ENCODE measurements at places on chromosomes 5 and 9. TPM values are rescaled to one million over a fixed set of nuclear protein-coding genes. Genes with fewer than 3 reads are reported as not detected.

DNA sequence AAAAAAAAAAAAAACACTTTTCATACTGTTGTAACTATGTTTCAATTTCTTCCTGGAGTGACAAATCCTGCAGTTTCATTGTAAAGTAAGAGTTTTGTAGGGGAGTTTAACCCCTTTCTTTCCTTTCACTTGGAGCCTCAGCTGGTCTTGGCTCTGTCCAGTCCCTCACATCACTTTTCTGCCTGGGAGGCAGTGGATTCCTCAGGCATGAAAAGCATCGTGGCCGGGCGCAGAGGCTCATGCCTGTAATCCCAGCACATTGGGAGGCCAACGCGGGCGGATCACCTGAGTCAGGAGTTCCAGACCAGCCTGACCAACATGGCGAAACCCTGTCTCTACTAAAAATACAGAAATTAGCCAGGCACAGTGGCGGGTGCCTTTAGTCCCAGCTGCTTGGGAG, 45.6 kb upstream of the MYO10 start:
- no peaks in the 10 kb centered on the region for H3K4me1 ChIP-seq
- H3K4me3 ChIP-seq = no peak overlapping the region
- H3K27ac ChIP-seq = no peak overlapping the region

The ENTPD2 gene
- not detected for polyA plus RNA-seq

The UNC5A gene
- not detected for polyA plus RNA-seq

DNA sequence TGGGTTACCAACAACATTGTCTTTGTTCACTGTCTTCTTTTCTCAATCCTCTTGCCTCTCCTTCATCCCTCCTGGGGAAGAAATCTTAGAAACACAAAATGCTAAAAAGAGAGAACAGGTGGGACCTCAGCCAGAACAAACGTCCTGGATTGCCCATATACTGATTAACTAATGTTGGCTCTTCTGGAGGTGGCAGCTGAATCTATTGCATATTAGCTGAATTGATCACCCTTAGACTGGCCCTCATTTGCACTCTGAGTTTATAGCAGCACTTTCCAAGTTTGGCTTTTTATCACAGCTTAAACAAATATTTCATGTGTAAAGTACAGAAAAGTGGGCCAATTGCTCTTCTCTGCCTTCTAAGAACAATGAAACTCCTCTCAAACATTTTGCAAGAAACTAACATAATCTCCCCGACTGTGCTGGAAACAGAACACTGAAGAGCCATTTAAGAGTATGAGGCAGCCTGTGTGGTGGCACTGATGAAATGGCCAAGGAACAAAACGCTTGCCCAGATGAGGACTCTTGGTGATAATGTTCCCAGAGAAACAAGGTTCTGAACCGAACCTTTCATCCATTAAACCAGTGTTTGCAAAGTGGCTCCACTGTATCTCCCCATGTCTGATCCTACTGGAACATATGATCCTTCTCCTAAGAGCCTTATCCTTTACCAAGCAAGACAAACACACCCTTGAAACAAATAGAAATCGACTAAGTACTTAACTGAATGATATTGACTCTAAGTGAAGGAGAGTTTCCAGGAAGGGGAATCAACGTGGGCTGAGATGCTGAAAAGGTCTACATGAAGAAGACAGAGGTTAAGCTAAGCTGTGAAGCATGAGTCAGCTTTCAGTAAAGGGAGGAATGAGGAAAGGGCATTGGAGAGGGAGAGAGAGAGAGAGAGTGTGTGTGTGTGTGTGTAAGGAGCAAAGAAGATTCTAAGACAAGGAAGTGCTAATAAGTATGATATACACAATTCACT, 83.2 kb upstream of the LIFR start:
- no peak for DNase-seq
- H3K36me3 ChIP-seq = no peaks in the 10 kb centered on the region
- H3K4me1 ChIP-seq = no peaks in the 10 kb centered on the region

DNA sequence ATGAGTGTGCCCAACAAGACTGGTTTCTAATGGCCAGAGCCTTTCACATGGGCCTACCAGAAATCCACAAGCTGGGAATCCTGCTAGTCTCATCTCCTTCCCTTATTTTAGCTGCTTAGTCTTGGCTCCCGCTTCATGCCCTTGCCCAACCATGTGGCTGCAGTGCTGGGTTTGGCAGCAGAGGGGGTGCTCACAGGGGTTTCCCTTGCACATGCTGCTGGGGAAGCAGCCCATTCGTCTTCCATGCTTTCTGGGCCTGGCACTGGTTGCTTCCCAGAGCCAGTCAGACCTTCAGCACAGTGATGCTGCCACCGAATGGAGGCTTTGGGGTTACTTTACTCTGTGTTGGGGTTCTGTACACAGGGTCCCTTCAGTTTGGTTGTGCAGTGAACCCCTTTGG, 26.3 kb downstream of the SLC46A2 start:
- no peak overlapping the region for H3K27ac ChIP-seq
- peaks cover 31% of the 10 kb centered on the region for H3K36me3 ChIP-seq
- no peak overlapping the region for H3K4me3 ChIP-seq
- no peaks in the 10 kb centered on the region for H3K27me3 ChIP-seq

The ASPN gene
- not detected for polyA plus RNA-seq

DNA sequence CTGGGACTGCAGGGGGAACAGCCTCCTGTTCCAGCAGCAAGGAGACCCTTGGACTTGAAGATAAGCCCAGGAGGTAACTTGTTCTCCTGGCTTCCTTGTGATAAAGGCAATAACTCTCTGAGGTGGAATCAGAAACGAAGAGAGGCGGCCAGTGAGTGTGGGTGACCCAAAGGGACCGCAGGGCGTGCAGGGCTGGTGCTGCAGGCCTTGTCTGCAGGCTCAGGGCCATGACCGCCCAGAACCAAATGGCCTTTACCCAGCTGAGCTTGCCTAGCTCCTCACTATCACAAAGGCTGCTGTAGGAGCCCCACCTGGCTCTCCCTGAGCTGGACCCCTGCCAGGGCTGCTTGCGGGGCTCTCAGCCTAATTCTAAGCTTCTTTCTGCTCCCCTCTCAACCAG, 72.5 kb downstream of the NDFIP1 start:
- DNase-seq = no peak
- no peaks in the 10 kb centered on the region for H3K27me3 ChIP-seq
- no peak overlapping the region for H3K4me3 ChIP-seq
- no peaks in the 10 kb centered on the region for H3K36me3 ChIP-seq
- no peaks in the 10 kb centered on the region for H3K4me1 ChIP-seq

GRCh38 chr9:27851858-27852257, 278.6 kb upstream of the C9orf72 start:
- H3K4me3 ChIP-seq = no peak overlapping the region
- no peaks in the 10 kb centered on the region for H3K4me1 ChIP-seq
- H3K36me3 ChIP-seq = no peaks in the 10 kb centered on the region
- H3K27ac ChIP-seq = no peak overlapping the region

The NFIB gene
- polyA plus RNA-seq = not detected

- no peak overlapping the region for H3K27ac ChIP-seq
- H3K36me3 ChIP-seq = no peaks in the 10 kb centered on the region
- no peak for DNase-seq
- H3K4me3 ChIP-seq = no peak overlapping the region
- H3K4me1 ChIP-seq = peaks cover 18% of the 10 kb centered on the region
- H3K27me3 ChIP-seq = peaks cover 1% of the 10 kb centered on the region
These were observed 482.0 kb downstream of the PSAT1 start for GRCh38 chr9:78778861-78779374.

GRCh38 chr5:125316391-125316790, 570.0 kb upstream of the ZNF608 start:
- no peak for DNase-seq
- no peaks in the 10 kb centered on the region for H3K4me1 ChIP-seq
- peaks cover 4% of the 10 kb centered on the region for H3K36me3 ChIP-seq
- H3K4me3 ChIP-seq = no peak overlapping the region
- no peaks in the 10 kb centered on the region for H3K27me3 ChIP-seq

DNA sequence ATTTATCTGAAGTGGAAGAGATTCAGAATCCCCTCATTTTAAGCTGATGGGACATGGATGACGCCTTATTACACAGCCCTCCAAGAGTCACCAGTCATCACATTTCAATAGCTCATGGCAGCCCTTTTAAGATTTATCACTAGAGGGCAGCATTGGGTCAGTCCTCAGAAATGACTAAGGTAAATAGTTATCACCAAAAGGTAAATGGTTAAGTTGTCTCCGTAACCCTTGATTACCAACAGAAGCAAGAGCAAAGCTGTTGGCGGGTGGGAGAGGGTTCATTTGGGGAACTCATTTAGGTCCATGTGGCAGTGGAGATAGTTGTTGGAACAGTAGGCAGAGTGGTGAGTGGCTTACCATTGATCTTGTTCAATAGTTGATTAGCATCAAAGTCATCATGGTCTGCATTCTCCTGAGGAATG, 12.0 kb upstream of the C9 start:
- H3K4me1 ChIP-seq = no peaks in the 10 kb centered on the region
- H3K4me3 ChIP-seq = no peak overlapping the region
- no peaks in the 10 kb centered on the region for H3K36me3 ChIP-seq

The PIP5KL1 gene
- polyA plus RNA-seq = not detected

The PCDHA11 gene
- not detected for polyA plus RNA-seq

DNA sequence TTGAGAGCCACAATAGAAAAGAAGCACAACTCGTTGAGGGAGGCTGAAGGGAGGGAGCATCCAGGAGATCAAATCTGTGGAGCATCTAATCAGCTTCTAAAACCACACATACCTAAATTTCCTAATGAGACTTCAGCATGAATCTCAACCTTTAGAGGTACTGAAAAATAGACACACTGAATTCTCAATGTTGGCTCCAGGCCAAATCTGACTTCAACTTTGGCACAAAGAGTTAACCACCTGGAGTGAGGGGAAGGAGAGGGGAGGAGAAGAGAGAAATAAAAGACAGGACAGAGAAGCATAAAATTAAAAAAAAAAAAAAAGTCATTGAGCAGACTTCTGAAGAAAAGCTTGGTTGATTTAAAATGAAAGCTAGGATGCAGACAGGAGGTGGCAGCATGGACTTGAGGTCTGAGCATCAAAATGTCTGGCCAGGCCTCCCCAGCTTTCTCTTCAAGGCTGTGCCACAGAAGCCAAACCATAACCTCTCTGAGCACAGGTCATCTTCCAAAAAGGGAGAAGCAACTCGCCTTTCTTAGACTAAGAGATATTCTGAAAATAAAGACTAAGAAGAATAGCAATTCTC, 205.6 kb downstream of the DENND1A start:
- peaks cover 13% of the 10 kb centered on the region for H3K4me1 ChIP-seq
- H3K36me3 ChIP-seq = peaks cover 27% of the 10 kb centered on the region

DNA sequence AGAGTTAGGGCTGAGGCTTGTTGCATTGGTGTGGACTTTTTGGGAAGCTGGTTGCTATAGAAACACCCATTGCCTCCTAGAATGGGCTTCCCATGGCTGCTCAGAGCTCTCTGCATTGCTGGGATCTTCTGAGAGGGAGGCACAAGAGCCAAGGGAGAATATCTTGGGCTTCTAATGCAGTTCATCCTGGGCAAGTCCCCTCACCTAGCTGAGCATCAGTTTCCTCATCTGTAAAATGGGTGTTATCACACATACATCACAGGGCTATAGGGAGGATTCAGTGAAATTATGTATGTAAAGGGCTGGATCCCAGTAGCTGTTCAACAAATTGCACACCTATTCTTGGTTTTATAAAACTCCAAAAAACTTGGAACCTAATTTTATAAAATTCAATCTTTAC, 106.1 kb upstream of the ALDH1B1 start:
- no peak overlapping the region for H3K27ac ChIP-seq
- no peak overlapping the region for H3K4me3 ChIP-seq
- no peaks in the 10 kb centered on the region for H3K4me1 ChIP-seq
- H3K36me3 ChIP-seq = no peaks in the 10 kb centered on the region

- peak overlapping the region; percentile 97 for H3K4me3 ChIP-seq
- peaks cover 92% of the 10 kb centered on the region for H3K27me3 ChIP-seq
- H3K36me3 ChIP-seq = no peaks in the 10 kb centered on the region
- no peak for DNase-seq
These were observed 4.9 kb downstream of the NR4A3 start for GRCh38 chr9:99826579-99826978.

The SH3RF2 gene
- not detected for polyA plus RNA-seq

The CBY3 gene
- not detected for polyA plus RNA-seq

GRCh38 chr5:172111852-172112225, 76.2 kb downstream of the STK10 start:
- peaks cover 8% of the 10 kb centered on the region for H3K36me3 ChIP-seq
- no peak for DNase-seq
- peak overlapping the region; percentile 95 for H3K27ac ChIP-seq
- peaks cover 46% of the 10 kb centered on the region for H3K4me1 ChIP-seq
- H3K4me3 ChIP-seq = peak overlapping the region; percentile 91
- H3K27me3 ChIP-seq = no peaks in the 10 kb centered on the region

The WNT8A gene
- polyA plus RNA-seq = not detected

DNA sequence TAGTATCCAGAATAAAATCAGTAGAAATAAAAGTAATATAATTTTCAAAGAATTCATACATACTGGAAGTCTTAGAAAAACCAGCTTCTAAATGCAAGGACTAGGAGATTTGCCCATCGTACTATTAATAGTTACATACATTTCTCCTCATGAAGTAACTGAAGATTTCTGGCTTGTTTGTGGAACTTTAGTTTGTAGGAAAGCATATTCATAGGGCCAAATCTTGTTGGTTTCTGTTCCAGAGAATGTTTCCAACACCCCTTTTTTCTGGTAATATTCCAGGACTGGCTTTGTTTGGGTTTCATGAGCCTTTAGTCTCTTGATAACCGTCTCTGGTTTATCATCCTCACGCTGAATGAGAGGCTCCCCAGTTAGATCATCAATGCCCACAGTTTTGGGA, 66.3 kb upstream of the TJP2 start:
- no peak overlapping the region for H3K4me3 ChIP-seq
- no peak overlapping the region for H3K27ac ChIP-seq
- no peaks in the 10 kb centered on the region for H3K36me3 ChIP-seq
- DNase-seq = no peak

GRCh38 chr5:95446560-95447221, 55.5 kb downstream of the FAM81B start:
- peak; percentile 5 for DNase-seq
- H3K36me3 ChIP-seq = no peaks in the 10 kb centered on the region
- H3K4me1 ChIP-seq = no peaks in the 10 kb centered on the region
- no peaks in the 10 kb centered on the region for H3K27me3 ChIP-seq
- H3K27ac ChIP-seq = no peak overlapping the region
- H3K4me3 ChIP-seq = no peak overlapping the region

DNA sequence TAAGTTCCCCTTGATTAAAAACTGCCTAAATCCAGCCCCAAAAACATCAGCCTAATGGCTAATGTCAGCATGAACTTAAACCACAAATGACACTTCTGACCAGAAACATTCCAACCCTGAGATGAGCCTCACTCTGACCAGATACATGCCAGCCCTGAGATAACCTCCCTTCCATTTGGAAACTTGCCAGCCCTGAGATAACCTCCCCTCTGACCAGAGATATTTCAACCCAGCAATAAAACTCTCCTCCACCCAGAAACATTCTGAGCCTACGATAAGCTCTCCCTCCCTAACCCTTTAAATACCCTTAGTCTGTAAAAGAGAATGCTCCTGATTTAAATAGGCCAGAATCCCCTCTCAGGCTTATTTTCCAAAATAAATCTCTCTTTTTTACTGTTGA, 1035.7 kb upstream of the NUDT12 start:
- H3K27ac ChIP-seq = no peak overlapping the region
- no peak overlapping the region for H3K4me3 ChIP-seq
- DNase-seq = no peak
- H3K27me3 ChIP-seq = no peaks in the 10 kb centered on the region
- no peaks in the 10 kb centered on the region for H3K4me1 ChIP-seq

- H3K4me3 ChIP-seq = no peak overlapping the region
- H3K27me3 ChIP-seq = no peaks in the 10 kb centered on the region
- no peak overlapping the region for H3K27ac ChIP-seq
These were observed 9.1 kb downstream of the BRD3OS start for GRCh38 chr9:134034215-134035040.

- H3K27ac ChIP-seq = no peak overlapping the region
- no peaks in the 10 kb centered on the region for H3K27me3 ChIP-seq
- DNase-seq = no peak
- H3K36me3 ChIP-seq = no peaks in the 10 kb centered on the region
These were observed 12.3 kb downstream of the SPINK9 start for GRCh38 chr5:148347706-148348105.

Measured in naive B cell (primary cell).